A549 treated with ZK216348 at 1 μM for 4 hours (cell line): ENCODE measurements at places on chromosomes 12 and 14. TPM values are rescaled to one million over a fixed set of nuclear protein-coding genes. Genes with fewer than 3 reads are reported as not detected.

The DIO3 gene
- not detected in 5 replicates for total RNA-seq

The TCP11L2 gene
- 2.2 to 2.7 TPM (median 2.5 TPM) in 5 replicates for total RNA-seq

The SLC7A7 gene
- total RNA-seq, result 16.5 to 21.7 TPM (median 19.0 TPM) in 5 replicates

The BMP4 gene
- total RNA-seq, result 1.2 to 2.9 TPM (median 2.7 TPM) in 5 replicates

The ADAMTS20 gene
- not detected in 5 replicates for total RNA-seq

The LRTM2 gene
- total RNA-seq, result not detected in 5 replicates

The MYO1H gene
- not detected in 5 replicates for total RNA-seq

The MAP3K12 gene
- 6.7 to 19.4 TPM (median 16.0 TPM) in 5 replicates for total RNA-seq

The LRRC74A gene
- not detected in 5 replicates for total RNA-seq

The RIPK3 gene
- total RNA-seq, result not detected in 5 replicates

The IFNG-AS1 gene
- not detected in 5 replicates for total RNA-seq
